Hematopoietic multipotent progenitor cell treated with erythropoietin and hydrocortisone succinate and interleukin-3 and kit ligand, for 15 days (in vitro differentiated cells): ENCODE measurements at places on chromosomes 13 and 19.

DNA sequence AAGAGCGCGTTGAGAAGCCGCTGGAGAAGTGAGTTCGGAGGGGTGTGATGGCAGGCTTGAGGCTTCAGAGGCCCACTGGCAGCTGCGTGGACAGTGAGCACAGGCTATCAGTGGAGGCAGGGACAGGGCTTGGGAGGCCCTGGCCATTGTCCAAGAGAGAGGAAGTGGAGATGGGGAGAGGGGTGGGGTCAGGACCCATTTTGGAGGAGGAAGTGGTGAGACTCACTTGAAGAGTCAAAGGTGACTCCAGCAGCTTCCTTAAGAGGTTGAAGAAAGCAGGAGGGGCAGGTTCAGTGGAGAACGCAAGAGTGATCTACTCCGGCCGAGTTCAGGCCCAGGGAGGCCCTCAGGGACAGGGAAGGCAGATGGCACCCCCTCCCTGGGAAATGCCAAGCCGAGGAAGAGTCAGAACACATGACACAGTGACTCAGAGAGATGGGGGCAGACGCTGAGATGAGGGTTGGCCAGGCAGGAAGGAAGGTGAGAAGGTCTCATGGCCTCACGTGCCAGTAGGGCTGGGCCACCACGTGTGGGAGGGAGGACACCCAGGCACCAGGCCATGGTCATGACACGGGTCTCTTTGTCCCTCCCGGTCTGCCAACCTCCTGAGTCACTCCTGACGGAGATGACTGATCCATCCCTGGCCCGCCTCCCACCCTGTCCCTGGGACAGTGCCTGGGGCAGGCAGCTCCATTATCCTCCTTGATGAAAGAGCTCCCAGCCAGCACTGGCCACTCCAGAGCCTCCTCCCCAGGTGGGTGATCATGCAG lies 10.1 kb upstream of the CD22 start:
- DNase-seq: no peak

- no peak for DNase-seq
Observed at GRCh38 chr13:56869671-56870070, 271.0 kb upstream of the PRR20A start.

GRCh38 chr19:18501832-18502231 lies 20.0 kb downstream of the ELL start:
- DNase-seq: no peak

DNA sequence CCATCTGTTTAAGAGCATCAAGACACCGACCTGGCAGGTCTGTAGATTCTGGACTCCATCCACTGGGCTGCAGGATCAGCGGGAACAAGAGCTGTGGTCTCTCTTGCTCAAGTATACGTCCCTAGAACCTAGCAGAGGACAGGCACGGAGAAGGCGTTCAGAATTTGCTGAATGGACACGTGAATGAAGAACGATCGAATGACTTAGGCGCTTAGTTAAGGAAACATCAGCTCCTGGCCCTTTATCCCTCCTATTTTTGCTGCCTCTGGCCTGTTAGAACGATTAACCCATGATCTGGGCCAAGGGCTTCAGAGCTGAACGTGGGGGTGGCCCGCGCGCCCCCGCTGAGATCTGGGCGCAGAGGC lies 953 bp downstream of the DZIP1 start:
- no peak for DNase-seq

- DNase-seq: no peak
Observed at GRCh38 chr13:44218501-44219240, 155.0 kb upstream of the SERP2 start.

DNA sequence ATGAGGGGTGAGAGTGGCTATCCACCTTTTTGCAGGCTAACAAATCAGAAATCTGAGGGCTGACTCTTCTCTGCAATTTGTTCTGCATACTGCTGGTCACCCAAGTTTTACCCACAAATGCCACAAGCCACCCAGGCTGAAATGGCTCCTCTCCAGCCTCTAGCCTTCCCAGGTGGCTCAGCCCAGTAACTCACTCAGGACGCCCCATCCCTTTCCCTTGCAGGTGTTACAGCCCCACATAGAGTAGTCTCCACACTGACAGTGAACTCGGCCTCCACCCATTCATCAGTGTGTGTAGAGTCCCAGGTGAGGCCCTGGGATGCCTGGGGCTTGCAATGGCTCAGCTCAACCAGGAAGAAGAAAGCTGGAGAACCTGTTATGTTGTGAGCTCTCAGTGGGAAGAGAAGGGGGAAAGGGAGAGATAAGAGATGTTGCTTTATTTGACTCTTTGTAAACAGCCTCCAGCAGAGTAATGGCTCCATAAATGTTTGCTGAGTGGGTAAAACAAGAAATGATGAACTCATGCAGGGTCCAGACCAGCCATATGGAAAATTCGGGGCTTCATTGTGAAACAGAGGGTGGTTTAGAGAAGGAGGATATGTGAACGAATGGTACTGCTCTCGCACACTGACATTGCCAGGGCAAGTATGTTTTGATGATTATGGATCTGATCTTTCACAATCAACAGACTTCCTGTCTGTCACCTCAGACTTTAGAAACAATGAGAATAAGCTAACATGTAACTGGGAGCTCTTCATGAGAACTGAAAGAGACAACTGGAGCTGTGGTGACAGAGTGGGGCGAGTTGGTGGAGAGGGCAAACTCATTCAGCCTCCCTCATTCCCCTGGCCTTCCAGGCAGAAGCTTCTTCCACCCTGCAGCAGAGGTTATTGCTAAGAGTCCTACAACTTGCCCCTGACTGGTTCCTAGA lies 74.2 kb upstream of the RFC3 start:
- DNase-seq: no peak

- DNase-seq: no peak
Observed at GRCh38 chr13:101230271-101230890, 185.9 kb downstream of the NALCN start.
